ENCODE measurements at places on chromosomes 7 and 10.

- DNase-seq, result no peak
- H3K27me3 ChIP-seq, result peaks cover 2% of the 10 kb centered on the region
- H3K27ac ChIP-seq, result no peak within 1 kb of the TSS
- no peak within 1 kb of the TSS for H3K4me3 ChIP-seq
Measured at GRCh38 chr7:36723951-36724664, at the start of gene AOAH. AOAH (minus strand) TSS chr7:36724494; CDS start chr7:36724148, 346 bp downstream.

DNA sequence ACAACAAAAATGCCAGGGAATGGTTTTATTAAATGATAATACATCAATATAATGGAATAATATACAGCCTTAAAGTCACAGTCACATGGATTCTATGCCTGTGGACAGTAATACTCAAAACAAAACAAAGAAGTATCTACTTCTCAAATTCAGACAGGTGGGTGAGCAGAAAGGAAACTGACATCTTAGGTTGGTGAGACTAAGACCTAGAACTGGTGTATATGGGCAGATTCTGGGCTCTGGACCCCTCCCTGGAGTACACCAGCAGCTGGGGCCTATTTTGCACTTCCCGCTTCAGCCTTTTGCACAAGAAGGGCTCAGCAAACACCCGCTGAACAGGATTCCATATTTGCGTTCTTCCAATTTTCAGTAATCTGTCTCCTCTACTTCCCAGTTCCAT lies 5.4 kb upstream of the FIS1 start:
- peak overlapping the region; percentile 99 for H3K4me3 ChIP-seq
- no peak overlapping the region for H3K27ac ChIP-seq
- peaks cover 26% of the 10 kb centered on the region for H3K4me1 ChIP-seq
- H3K36me3 ChIP-seq, result peaks cover 17% of the 10 kb centered on the region
- DNase-seq, result no peak
- H3K27me3 ChIP-seq, result peaks cover 6% of the 10 kb centered on the region

- H3K27ac ChIP-seq, result no peak overlapping the region
- DNase-seq, result no peak
- H3K36me3 ChIP-seq, result no peaks in the 10 kb centered on the region
- H3K4me3 ChIP-seq, result no peak overlapping the region
- H3K27me3 ChIP-seq, result peaks cover 15% of the 10 kb centered on the region
- H3K4me1 ChIP-seq, result peaks cover 28% of the 10 kb centered on the region
Measured at GRCh38 chr7:23076772-23077171, 28.8 kb upstream of the KLHL7 start.

DNA sequence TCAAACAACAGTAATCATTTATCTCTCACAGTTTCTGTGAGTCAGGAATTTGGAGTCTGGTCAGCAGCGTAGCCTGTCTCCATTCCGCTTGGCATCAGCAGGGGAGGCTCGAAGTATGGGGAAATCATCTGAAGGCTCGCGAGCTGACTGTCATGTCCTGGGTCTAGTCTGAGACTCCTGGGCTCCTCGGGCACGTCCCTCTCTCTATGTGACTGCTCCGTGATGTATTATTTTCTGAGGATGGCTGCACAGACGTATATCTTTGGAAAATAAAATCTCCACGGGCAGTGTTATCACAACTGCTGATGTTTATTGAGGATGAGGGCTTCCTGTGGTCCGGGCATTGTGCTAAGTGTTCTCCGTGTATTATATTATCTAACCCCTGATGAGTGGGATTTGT lies 23.3 kb upstream of the PCGF5 start:
- no peaks in the 10 kb centered on the region for H3K27me3 ChIP-seq
- no peak overlapping the region for H3K27ac ChIP-seq
- DNase-seq, result no peak

DNA sequence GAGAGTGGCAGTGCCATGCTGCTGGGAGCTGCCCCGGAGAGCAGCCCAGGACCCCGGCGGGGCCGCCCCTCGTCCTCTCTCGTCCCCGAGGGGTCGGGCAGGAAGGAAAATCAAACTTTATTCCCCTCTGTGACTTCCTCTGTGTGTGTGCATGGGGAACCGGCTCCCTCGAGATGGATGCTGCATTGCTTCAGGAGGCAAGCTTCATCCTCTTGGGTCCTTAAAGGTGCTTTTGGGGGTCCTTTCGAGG lies 726 bp downstream of the MCU start:
- no peaks in the 10 kb centered on the region for H3K27me3 ChIP-seq
- no peaks in the 10 kb centered on the region for H3K36me3 ChIP-seq
- peaks cover 62% of the 10 kb centered on the region for H3K4me1 ChIP-seq

GRCh38 chr7:143085109-143085508 lies 33.0 kb downstream of the OR6V1 start:
- no peak for DNase-seq
- H3K4me1 ChIP-seq, result no peaks in the 10 kb centered on the region
- H3K36me3 ChIP-seq, result no peaks in the 10 kb centered on the region
- no peaks in the 10 kb centered on the region for H3K27me3 ChIP-seq
- no peak overlapping the region for H3K4me3 ChIP-seq

- H3K4me1 ChIP-seq, result peaks cover 7% of the 10 kb centered on the region
- no peak overlapping the region for H3K4me3 ChIP-seq
- DNase-seq, result no peak
- H3K36me3 ChIP-seq, result no peaks in the 10 kb centered on the region
- H3K27ac ChIP-seq, result no peak overlapping the region
- H3K27me3 ChIP-seq, result no peaks in the 10 kb centered on the region
Measured at GRCh38 chr7:112137141-112138101, 68.8 kb downstream of the DOCK4 start.

GRCh38 chr10:119431034-119431772 lies 111.3 kb downstream of the RGS10 start:
- H3K4me1 ChIP-seq, result no peaks in the 10 kb centered on the region
- no peak overlapping the region for H3K4me3 ChIP-seq
- no peaks in the 10 kb centered on the region for H3K27me3 ChIP-seq
- DNase-seq, result no peak
- H3K36me3 ChIP-seq, result peaks cover 33% of the 10 kb centered on the region

DNA sequence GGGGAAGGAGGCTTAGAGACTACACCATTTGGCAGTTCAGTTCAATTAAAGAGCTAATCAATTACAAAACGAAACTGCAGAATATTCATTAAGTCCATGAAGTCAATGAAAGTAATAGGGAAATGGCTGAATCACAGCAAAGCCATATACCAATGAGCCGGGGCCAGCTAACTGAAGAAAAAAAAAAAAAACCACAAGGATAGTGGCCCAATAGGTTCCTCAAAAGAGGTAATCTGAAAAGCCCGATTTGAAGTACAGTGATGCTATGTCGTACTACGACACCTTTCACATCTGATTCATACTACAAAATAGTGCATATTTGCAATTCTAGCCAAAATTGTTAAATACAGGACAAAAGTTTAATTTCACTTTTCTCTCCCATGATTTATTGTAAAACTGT lies 2.5 kb downstream of the ARHGAP12 start:
- H3K27ac ChIP-seq, result no peak overlapping the region
- peak overlapping the region; percentile 92 for H3K4me3 ChIP-seq
- H3K27me3 ChIP-seq, result no peaks in the 10 kb centered on the region
- no peak for DNase-seq

GRCh38 chr7:30175636-30176147 lies 40.9 kb downstream of the MTURN start:
- H3K27me3 ChIP-seq, result peaks cover 8% of the 10 kb centered on the region
- no peak for DNase-seq
- no peak overlapping the region for H3K27ac ChIP-seq
- H3K36me3 ChIP-seq, result no peaks in the 10 kb centered on the region
- no peak overlapping the region for H3K4me3 ChIP-seq

DNA sequence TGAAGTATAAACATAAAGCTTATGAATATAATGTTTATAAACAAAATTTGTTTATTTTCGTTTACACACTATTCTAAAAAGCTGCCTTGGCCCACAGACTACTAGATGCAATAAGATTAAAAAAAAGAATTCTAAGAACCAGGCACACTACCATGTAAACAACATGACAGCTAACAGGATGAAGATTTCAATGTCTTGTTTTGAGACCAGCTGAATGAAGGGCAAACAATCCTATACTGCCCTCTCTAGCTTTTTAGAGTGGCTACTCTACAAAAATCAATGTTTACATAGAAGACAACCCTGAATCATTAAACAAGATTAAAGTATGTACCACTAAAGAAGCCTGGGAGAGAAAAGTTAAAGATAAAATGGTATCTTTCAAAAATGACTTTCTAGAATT lies 38.6 kb downstream of the SLC25A40 start:
- no peaks in the 10 kb centered on the region for H3K27me3 ChIP-seq
- no peak overlapping the region for H3K27ac ChIP-seq
- H3K4me3 ChIP-seq, result no peak overlapping the region
- H3K4me1 ChIP-seq, result no peaks in the 10 kb centered on the region
- no peak for DNase-seq
- H3K36me3 ChIP-seq, result no peaks in the 10 kb centered on the region

- H3K36me3 ChIP-seq, result peaks cover 11% of the 10 kb centered on the region
- peaks cover 51% of the 10 kb centered on the region for H3K4me1 ChIP-seq
- DNase-seq, result no peak
- no peaks in the 10 kb centered on the region for H3K27me3 ChIP-seq
- no peak overlapping the region for H3K4me3 ChIP-seq
Measured at GRCh38 chr10:77537720-77538373, 99.8 kb downstream of the KCNMA1 start.

- peaks cover 2% of the 10 kb centered on the region for H3K27me3 ChIP-seq
- peak overlapping the region; percentile 91 for H3K4me3 ChIP-seq
- H3K4me1 ChIP-seq, result peaks cover 36% of the 10 kb centered on the region
- no peak overlapping the region for H3K27ac ChIP-seq
Measured at GRCh38 chr7:138979226-138979979, 1.8 kb downstream of the KIAA1549 start.

GRCh38 chr7:41096917-41097316 lies 606.0 kb downstream of the INHBA start:
- peaks cover 13% of the 10 kb centered on the region for H3K36me3 ChIP-seq
- peaks cover 13% of the 10 kb centered on the region for H3K4me1 ChIP-seq
- H3K27ac ChIP-seq, result no peak overlapping the region
- DNase-seq, result no peak
- no peak overlapping the region for H3K4me3 ChIP-seq

- no peak overlapping the region for H3K27ac ChIP-seq
- H3K36me3 ChIP-seq, result no peaks in the 10 kb centered on the region
- H3K4me3 ChIP-seq, result no peak overlapping the region
- H3K27me3 ChIP-seq, result no peaks in the 10 kb centered on the region
- H3K4me1 ChIP-seq, result no peaks in the 10 kb centered on the region
Measured at GRCh38 chr7:81810476-81811155, 40.8 kb upstream of the HGF start.

GRCh38 chr7:153297141-153297540 lies 537.6 kb downstream of the ACTR3B start:
- no peaks in the 10 kb centered on the region for H3K4me1 ChIP-seq
- no peak overlapping the region for H3K27ac ChIP-seq
- no peak overlapping the region for H3K4me3 ChIP-seq
- no peak for DNase-seq

DNA sequence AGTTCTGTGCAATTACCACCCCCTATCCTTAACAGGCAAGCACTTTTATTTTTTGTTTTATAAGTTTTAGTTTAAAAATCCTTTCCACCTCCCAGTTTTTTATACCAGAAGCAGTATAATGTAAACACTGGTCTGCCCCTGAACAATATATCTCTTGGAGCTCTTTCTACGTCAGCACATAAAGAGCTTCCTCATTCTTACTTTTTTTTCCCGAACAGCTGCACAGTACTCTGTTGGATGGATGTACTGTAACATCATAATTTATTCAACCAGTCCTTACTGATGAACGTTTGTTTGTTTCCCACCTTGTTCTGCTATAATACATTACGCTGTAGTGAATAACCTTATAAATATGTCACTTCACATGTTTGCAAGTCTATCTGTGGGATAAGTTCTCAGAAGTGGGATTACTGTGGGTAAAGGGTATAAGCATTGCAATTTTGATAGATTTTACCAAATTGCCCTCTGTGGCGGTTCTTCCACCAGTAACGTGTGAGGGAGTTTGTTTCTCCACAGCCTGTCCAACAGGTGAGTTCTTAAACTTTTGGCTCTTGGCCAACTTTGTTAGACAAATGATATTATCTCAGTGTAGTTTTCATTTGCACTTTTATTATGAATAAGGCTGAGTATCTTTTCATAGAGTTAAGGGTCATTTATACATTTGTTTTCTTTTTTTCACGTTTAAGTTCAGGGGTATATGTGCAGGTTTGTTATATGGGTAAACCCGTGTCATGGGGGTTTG lies 32.8 kb downstream of the ADRA2A start:
- DNase-seq, result no peak
- no peak overlapping the region for H3K27ac ChIP-seq
- H3K4me1 ChIP-seq, result peaks cover 7% of the 10 kb centered on the region
- H3K4me3 ChIP-seq, result no peak overlapping the region
- H3K27me3 ChIP-seq, result peaks cover 2% of the 10 kb centered on the region

- H3K27me3 ChIP-seq, result peaks cover 12% of the 10 kb centered on the region
- H3K4me3 ChIP-seq, result peak overlapping the region; percentile 84
- peaks cover 30% of the 10 kb centered on the region for H3K4me1 ChIP-seq
- DNase-seq, result no peak
- no peak overlapping the region for H3K27ac ChIP-seq
Measured at GRCh38 chr7:140655511-140656408, 15.1 kb upstream of the DENND2A start.

DNA sequence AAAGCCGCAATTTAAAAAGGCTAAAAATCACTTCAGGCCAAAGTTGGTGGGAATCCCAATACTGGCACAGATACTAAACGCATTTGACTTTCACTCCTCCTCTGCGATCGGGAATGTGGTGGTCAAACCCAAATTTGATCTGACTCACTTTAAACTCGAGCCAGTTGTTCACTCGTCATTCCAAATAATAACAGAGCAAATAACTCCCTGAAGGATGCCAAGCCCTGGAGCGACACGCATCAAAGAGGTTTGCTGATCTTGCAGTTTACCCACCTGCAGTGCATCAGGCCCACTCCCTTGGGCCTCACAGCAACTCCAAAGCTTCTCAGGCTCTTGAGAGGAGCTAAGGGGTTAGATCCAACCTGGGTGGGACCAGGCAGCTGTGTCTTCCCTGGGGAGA lies 12.2 kb downstream of the PTN start:
- H3K27ac ChIP-seq, result no peak overlapping the region
- peaks cover 5% of the 10 kb centered on the region for H3K4me1 ChIP-seq
- H3K4me3 ChIP-seq, result no peak overlapping the region
- DNase-seq, result no peak

DNA sequence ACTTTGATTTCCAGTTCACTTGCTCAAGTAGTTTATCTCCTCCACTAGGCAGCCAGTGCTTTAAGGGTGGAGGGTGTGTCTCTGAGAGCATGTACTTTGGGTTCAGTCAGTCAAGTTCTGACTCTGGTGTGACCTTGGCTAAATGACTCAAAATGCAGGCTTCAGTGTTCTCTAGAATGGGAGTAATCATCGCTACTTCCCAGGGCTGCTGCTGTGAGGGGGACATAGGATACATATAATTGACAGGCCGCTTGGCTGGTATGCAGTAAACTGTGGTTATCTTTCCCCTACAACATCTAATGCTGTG lies 3.5 kb downstream of the PTPRE start:
- DNase-seq, result no peak
- no peak overlapping the region for H3K27ac ChIP-seq
- no peaks in the 10 kb centered on the region for H3K36me3 ChIP-seq
- no peak overlapping the region for H3K4me3 ChIP-seq
- no peaks in the 10 kb centered on the region for H3K4me1 ChIP-seq
- peaks cover 1% of the 10 kb centered on the region for H3K27me3 ChIP-seq

- H3K4me1 ChIP-seq, result peaks cover 27% of the 10 kb centered on the region
- H3K27ac ChIP-seq, result peak overlapping the region; percentile 96
- peaks cover 7% of the 10 kb centered on the region for H3K36me3 ChIP-seq
- peaks cover 11% of the 10 kb centered on the region for H3K27me3 ChIP-seq
Measured at GRCh38 chr10:95693071-95693667, 558 bp downstream of the TCTN3 start.

Data from HFFc6 (cell line).